ENCODE measurements at places on chromosomes 3 and 15.

DNA sequence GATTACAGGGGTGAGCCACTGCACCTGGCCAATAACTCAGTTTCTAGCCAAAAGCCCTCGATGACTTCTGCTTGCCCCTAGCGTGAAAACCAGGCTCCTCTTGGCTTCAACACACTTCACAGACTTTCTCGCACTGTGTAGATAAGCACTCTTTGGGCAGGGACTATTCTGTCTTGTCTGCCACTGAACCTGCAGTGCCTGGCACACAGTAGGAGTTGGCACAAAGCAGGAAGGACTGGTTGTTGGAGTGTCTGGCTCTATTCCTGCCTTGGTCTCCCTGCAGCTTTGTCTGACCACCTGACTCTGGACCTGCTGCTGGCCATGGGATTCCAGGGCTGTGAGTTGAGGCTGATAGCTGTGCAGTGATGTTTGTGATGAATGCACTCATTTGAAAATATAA is 46.4 kb upstream of the RGMA start:
- DNase-seq = no peak

GRCh38 chr15:76363251-76363650 is 26.7 kb downstream of the ISL2 start:
- DNase-seq = no peak

- no peak for DNase-seq
These were observed 102.5 kb downstream of the IQSEC1 start for GRCh38 chr3:12970684-12971083.

- no peak for DNase-seq
These were observed 2.5 kb downstream of the PIK3CA start for GRCh38 chr3:179150610-179151009.
